Muscle of leg (tissue), 16 donors: ENCODE measurements at places on chromosomes 12 and 14.

DNA sequence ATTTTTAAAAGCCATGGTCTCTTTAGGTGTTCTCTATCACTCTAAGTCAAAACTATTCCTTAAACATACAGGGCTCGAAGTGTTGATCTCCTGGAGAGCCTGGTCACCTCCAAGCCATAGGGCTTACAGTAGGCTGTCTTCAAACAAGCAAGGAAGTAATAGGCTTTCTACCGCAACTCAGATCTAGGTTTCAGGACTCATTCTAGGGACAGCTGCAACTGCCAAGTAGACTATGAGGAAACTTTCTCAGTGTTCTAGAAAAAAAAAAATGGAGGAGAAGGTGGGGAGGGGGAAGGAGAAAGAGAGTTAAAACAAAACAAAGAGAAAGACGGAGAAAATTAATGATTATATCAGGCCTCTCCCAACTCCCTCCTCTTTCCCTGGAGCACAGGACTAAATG is 106.9 kb upstream of the ETV6 start:
- no peak for DNase-seq

DNA sequence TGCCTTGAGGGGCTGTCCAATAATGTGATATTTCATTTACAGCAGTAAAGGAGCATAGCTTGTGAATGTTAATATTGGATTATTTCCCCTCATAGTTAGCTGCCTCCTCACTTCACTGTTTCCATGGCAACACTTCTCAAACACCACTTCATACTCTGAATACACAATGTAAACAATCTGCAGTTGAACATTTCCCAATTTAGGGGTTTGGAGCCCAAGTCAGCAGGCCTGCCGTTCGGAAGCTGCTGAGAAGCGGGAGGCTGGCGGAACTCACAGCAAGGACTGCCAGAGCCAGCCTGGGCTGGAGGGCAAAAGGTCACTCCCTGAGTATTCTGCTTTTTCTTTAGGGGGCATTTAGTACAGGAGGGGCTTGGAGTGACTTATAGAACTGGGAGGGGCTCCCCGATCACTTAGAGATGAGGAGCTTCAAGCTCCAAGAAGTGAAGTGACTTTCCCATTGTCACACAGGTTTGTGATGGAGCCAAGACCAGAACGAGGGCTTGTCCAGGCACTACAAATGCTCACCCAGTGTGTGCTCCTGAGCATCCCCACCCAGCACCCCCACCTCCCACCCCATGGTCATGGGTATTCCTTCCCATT is 12.1 kb upstream of the SLC24A4 start:
- peak; percentile 86 for DNase-seq

DNA sequence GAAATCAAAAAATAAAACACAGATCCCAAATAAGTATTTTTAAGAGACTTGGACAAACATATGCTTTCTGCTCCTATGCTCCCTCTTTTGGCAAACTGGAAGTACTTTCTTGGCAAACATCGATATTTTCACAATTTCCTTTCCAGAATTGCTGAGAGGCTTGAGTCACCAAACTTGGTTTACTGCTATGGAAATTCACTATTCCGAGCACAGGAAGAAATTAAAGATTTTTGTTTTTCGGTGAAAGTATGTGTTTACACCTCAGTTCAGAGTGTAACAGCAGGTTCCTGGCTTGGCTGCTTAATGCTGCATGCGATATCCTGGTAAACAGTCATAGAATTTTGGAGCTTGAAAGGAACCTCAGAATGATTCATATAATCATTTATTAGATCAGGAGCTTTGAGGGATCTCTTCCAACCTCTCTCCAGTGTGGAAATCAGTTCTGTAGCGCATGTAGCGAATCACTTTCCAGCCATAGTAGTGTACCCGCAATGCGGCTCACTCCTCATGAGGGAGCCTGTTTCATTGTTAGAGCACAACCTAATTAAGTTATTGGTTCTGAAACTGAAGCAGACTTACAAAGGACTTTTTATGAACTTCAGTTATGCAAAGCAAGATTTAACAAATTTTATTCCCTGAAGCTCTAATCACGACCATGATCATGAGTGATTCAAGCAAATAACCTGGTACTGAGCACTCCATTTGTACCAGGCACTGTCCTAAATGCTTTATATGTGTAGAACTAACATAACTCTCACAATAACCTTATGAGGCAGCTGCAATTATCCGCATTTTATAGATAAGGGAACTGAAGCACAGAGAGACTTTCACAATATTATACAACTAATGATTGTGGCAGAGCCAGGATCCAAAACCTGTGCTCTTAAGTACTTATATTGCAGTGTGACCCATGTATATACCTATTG is 56.4 kb upstream of the ATP2A2 start:
- DNase-seq, result peak; percentile 96

DNA sequence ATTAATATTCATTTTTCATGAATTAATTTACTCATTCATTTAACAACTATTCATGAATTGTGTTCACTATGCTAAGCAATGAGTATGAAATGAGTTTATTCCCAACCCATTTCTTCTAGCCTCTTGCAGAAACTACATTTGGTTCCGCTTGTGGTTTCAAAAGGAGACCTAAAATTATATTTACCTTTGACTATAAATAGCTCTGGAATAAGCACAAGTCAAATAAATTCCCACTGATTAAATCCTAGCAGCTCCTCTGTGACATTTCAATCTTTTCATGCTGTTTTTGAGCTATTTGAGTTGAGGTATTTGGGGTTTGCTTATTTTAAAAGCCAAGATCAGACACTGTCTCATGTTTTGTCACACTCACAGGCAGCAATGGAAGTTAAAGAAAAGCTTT is 46.9 kb downstream of the DUSP6 start:
- no peak for DNase-seq

- no peak for DNase-seq
Observed at GRCh38 chr12:58741226-58741625, 179.1 kb downstream of the LRIG3 start.

GRCh38 chr12:45974171-45974719 is 16.1 kb downstream of the SCAF11 start:
- DNase-seq, result no peak

DNA sequence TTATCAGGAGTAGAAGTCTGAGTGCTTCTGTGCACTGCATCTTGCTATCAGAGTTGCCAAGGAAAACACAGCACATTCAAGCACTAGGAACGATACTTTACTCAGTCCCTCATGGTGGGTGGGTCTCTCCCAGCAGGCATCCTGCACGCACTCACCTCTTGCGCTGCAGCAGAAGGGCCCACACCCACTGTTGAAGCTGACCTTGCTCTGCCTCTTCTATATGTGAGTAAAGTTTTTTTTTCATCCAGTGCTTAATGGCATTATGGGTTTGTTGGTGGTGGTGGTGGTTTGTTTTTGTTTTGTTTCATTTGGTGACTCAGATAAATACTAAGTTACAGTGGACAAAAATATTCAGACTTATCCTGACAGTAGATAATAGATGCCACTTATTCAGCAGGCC is 348.5 kb downstream of the EGLN3 start:
- no peak for DNase-seq

DNA sequence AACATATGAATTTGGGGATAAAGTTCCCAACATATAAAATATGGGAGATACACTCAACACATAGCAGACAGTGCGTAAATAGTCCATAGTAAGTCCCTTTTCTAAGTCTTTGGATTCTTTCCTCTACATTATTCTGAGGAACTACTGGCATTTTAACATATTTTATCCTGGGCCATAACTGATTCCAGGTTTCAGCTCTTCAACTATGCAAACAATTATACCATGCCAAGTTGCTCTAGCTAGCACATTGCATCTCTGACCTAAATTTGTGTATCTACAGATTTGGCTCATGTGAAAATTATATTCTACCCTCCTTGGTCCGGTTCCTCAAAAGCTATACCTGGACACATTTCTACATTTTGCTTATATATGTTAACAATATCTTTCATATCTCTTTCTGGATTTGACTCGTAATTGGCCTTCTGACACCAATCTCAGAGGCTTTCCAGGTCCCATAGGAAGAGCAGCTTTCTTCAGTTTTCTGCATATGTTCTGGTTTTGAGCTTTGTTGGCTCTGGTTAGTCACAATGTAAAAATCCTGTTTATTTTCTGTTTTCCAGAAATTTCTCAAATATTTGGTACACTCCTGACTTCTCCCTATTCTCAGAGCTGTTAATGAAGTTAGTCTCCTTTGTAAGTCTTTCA is 305.4 kb downstream of the BMP4 start:
- peak; percentile 59 for DNase-seq
